Keratinocyte (primary cell): ENCODE measurements at places on chromosomes 13 and 19.

- no peak for DNase-seq
- peaks cover 2% of the 10 kb centered on the region for H3K4me1 ChIP-seq
- H3K27ac ChIP-seq = no peak overlapping the region
- no peaks in the 10 kb centered on the region for H3K36me3 ChIP-seq
Measured at GRCh38 chr13:27918918-27919658, 712 bp upstream of the PDX1 start.

DNA sequence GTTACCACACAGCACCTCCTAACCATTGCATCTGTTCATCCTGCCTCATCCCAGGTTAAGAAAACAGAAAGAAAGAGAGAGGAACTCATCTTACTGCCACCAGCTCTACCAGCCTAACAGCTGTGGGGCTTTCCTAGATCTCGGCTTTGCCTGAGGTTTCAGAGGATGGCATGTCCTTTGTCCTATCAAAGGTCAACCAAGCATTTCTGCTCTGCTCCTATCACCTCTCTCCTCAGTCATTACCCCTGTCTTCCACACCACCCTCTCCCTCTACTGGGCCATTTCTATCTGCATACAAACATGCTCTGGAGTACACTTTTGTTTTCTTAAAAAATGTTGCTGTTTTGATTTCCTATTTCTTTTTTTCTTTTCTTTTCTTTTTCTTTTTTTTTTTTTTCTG is 393.3 kb downstream of the IRS2 start:
- H3K27ac ChIP-seq = no peak overlapping the region
- no peaks in the 10 kb centered on the region for H3K36me3 ChIP-seq
- no peak overlapping the region for H3K4me3 ChIP-seq
- no peaks in the 10 kb centered on the region for H3K4me1 ChIP-seq

DNA sequence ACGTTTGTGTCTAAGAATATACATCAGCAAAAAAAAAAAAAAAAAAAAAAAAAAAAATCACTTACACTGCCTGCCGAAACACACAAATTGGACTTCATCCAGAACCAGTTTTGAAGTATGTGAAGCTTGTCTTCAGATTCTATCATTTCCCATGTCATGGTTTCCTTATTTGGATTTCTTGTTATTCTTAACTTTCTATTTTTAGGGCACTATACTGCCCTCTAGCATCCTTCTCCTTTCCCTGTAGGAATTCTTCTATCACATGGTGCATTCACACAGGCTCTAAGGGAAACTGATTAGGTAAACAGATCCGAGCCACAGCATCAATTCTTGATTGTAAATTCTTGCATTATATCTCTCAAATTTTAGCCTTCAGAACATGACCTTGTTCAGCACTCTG is 1507.5 kb downstream of the OLFM4 start:
- no peaks in the 10 kb centered on the region for H3K4me1 ChIP-seq
- no peaks in the 10 kb centered on the region for H3K27me3 ChIP-seq
- H3K27ac ChIP-seq = no peak overlapping the region

DNA sequence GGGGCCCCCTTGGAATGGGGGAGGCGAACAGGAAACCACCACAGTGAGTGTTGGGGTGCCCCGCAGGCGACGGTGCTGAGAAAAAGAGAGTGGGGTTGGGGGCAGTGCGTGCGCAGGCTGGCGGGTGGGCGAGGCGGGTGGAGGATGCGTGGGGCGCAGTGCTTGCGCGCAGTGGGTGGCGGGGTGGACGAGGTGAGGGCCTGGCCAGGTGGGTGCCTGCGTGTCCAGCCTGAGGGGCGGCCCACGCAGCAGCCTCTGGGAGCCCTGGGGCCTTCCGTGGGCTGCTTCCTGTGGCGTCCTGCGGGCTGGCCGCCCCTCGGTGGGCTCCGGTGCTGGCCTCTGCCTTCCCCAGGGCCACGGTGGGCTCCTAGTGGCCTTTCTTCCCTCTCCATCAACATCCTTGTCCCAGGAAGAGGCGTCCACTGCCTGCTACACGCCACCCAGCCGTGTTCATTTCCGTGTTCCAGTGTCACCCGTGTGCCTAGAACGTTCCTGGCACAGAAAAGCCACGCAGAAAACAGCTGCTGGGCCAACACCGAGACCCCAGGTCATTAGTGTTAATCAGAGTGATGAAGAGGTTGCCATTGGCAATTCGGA is 7.1 kb downstream of the ATP11A start:
- no peak overlapping the region for H3K4me3 ChIP-seq
- H3K36me3 ChIP-seq = peaks cover 1% of the 10 kb centered on the region
- no peak for DNase-seq
- H3K27me3 ChIP-seq = no peaks in the 10 kb centered on the region
- peaks cover 7% of the 10 kb centered on the region for H3K4me1 ChIP-seq

- DNase-seq = no peak
- H3K27me3 ChIP-seq = no peaks in the 10 kb centered on the region
- H3K4me3 ChIP-seq = no peak overlapping the region
Measured at GRCh38 chr13:72514146-72514545, 213.3 kb downstream of the MZT1 start.

GRCh38 chr19:19110410-19111135 is 27.7 kb downstream of the TMEM161A start:
- H3K36me3 ChIP-seq = no peaks in the 10 kb centered on the region
- peaks cover 8% of the 10 kb centered on the region for H3K27me3 ChIP-seq
- H3K4me1 ChIP-seq = no peaks in the 10 kb centered on the region
- no peak overlapping the region for H3K4me3 ChIP-seq

- H3K4me1 ChIP-seq = no peaks in the 10 kb centered on the region
- no peak overlapping the region for H3K27ac ChIP-seq
- no peak for DNase-seq
- H3K27me3 ChIP-seq = no peaks in the 10 kb centered on the region
Measured at GRCh38 chr13:113964251-113964995, 9.5 kb downstream of the C13orf46 start.

DNA sequence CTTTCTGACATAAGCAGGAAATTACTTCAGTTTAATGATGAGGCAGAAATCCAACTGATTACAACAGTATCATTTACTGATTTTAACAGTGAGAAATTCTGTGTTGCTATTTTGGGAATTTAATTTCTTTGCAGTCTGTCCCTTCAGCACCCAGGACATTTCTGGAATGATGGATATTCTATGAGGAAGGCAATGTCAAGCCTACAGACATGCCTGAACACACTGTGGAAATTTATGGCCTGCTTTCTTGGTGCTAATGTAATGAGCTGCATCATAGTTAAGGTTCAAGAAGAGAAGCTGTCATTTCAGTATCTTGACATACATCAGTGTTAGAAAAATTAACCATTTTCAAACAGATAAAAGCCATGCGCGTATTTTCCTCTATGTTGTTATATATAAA is 87.7 kb downstream of the SLITRK1 start:
- H3K36me3 ChIP-seq = no peaks in the 10 kb centered on the region
- no peaks in the 10 kb centered on the region for H3K4me1 ChIP-seq
- no peak overlapping the region for H3K27ac ChIP-seq
- no peak for DNase-seq
- H3K27me3 ChIP-seq = no peaks in the 10 kb centered on the region

GRCh38 chr19:41776700-41777099 is 19.7 kb upstream of the CEACAM3 start:
- H3K4me1 ChIP-seq = peaks cover 21% of the 10 kb centered on the region
- DNase-seq = no peak
- H3K27me3 ChIP-seq = peaks cover 4% of the 10 kb centered on the region
- no peak overlapping the region for H3K4me3 ChIP-seq
- no peak overlapping the region for H3K27ac ChIP-seq

DNA sequence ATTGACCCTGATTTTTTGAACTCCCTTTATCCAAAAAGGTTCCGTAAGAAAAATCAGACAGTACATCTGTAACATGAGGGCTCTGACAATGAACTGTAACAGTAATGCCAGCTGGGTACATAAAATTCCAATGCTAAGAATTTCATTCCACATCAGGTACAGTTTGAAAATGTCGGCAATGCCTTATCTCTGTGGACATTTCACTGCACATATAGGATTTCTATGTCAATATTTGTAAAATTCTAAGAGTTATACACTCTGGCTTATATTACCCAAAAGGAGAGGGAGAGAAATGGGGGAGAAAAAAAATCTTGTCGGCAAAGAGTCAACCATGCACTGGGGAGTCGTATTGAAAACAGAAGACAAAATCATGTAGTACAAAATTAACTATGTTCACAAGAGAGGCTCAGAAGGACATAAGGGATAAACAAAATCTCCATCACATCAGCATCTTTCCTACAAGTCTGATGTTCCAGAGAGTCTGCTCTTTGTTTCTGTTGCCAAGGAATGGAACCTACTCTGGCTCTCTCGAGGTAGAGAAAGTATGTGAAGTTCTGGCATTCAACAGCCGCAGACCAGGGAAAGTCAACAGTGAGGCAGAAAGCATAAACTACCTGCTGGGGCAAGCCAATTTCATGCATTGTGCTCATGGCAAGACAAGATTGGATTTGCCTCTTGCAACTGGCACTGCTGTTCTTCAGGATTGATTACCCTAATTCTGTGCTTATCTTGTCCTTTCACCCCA is 72.4 kb downstream of the STARD13 start:
- DNase-seq = no peak
- H3K27me3 ChIP-seq = no peaks in the 10 kb centered on the region
- H3K4me1 ChIP-seq = peaks cover 57% of the 10 kb centered on the region
- peak overlapping the region; percentile 75 for H3K27ac ChIP-seq
- H3K36me3 ChIP-seq = peaks cover 3% of the 10 kb centered on the region
- H3K4me3 ChIP-seq = no peak overlapping the region

DNA sequence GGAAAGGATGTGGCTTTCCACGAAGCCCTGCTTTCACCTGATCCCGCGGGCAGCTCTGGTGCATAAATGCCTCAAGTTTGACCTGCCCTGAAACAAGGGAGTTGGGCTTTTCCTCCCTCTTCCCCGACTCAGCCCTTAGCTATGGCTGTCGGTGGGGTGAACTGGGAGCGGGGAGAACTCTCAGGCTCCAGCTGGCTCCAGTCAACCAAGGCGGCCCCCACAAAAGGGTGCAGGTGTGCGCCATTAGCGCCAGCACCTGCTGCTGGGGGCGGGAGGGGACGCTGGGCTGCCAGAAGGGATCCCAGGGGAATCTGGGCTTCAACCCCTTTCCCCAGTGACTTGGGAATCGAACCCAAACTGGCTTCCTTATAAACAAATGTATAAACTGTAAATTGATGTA is 7.1 kb upstream of the DHRS12 start:
- peaks cover 5% of the 10 kb centered on the region for H3K27me3 ChIP-seq
- H3K4me1 ChIP-seq = peaks cover 12% of the 10 kb centered on the region
- H3K27ac ChIP-seq = no peak overlapping the region
- H3K4me3 ChIP-seq = no peak overlapping the region
- DNase-seq = no peak

GRCh38 chr13:73675821-73676220 is 458.4 kb downstream of the KLF12 start:
- peak overlapping the region; percentile 96 for H3K27ac ChIP-seq
- peaks cover 25% of the 10 kb centered on the region for H3K4me1 ChIP-seq
- H3K36me3 ChIP-seq = no peaks in the 10 kb centered on the region
- DNase-seq = no peak
- H3K27me3 ChIP-seq = no peaks in the 10 kb centered on the region
- H3K4me3 ChIP-seq = no peak overlapping the region
